ENCODE measurements at places on chromosomes 1 and 21. TPM values are rescaled to one million over a fixed set of nuclear protein-coding genes. Genes with fewer than 3 reads are reported as not detected.

PARP1 gene
- 105 TPM for polyA plus RNA-seq

- no peak for DNase-seq
Measured at GRCh38 chr1:145935708-145936107, 8.4 kb upstream of the RBM8A start.

DNA sequence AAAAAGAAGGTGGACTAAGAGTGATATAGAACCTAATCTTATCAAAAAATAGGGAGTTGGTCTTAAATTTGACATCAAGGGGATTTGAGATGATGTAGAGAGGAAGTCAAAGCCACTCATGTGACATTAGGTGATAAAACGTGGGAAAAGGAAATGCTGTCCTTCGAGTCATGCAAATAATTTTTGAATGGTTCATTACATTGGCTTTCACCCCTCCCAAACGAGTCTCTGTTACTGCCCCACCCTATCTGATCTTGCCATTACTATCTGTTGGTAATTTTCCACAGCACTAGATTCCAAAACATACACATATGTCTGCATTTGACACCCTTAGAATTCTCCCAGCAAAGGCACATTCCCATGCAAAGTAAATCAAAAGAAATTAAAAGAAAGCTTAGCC is 531.1 kb upstream of the ADAMTS5 start:
- no peak for DNase-seq

- DNase-seq = no peak
Measured at GRCh38 chr1:224781800-224782199, 147.7 kb upstream of the DNAH14 start.

CD1D gene
- polyA plus RNA-seq = not detected

DNA sequence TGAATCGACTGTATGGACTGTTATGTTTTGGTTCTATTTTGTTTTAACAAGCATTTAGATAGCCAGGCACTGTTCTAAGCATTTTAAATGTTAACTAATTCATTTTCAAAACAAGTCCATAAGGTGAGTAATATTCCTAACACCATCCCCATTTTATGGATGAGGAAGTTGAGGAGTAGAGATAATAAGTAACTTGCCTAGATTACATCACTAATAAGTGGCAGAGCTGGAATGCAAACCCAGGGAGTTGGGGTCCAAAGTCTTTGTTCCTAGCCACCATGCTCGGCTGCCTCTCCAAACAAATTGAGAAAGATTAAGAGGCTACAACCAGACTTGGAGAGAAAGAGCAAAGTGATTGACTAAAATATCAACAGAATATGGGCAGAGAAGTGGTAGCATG is 12.6 kb upstream of the LEPR start:
- no peak for DNase-seq

DNA sequence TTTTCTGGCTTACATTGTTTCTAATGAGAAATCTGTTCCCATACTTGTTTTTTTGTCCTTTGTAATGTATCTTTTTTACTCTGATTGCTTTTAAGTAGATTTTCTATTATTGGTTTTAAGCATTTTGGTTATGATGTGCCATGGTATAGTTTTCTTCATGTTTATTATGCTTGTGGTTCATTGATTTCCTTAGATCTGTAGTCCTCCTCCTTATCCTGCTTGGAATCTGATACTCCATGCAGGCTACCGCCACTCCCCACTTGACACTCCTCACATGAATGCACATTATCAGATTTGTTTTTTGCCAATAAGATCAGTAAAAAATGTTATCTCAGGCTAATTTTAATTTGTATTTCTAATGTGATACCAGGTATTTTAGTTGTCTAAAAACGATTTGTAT is 20.8 kb downstream of the UROD start:
- DNase-seq = no peak

C1QA gene
- polyA plus RNA-seq = 27.1 TPM

All from muscle of arm (tissue), 14 donors.